DMS53 (cell line): ENCODE measurements at places on chromosomes 1 and 21.

DNA sequence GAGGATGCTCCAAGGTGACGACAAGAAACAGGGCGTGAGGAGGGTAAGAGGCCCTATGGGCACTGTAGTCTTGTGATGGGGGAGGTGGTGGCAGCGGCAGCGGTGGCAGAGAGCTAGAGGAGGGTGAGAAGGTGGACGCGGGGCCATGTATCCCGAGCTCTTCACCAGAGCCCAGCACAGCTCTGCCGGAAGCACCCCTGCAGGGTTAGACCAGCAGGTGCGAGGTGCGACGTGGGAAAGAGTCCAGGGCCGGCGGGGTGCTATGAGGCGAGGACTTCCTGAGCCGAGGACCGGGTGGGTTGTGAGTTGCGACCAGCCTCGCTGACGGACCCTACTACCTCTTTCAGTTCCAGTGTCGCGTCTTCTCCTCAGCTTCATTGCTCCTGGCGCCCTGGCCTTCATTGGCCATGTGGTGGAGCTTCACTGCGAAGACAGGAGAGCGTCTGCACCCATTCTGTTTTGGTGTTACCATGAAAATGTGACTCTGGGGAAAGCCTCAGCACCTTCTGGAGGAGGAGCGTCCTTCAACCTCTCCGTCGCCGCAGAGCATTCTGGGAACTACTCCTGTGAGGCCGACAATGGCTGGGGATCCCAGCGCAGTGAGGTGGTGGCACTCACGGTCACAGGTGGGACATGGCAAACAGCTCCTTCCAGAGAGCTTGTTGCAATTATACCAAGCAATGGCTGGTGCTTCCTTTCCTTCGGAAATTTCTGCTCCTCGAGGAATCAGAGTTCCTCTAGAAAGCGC is 67.9 kb upstream of the KIRREL1 start:
- no peak for DNase-seq

DNA sequence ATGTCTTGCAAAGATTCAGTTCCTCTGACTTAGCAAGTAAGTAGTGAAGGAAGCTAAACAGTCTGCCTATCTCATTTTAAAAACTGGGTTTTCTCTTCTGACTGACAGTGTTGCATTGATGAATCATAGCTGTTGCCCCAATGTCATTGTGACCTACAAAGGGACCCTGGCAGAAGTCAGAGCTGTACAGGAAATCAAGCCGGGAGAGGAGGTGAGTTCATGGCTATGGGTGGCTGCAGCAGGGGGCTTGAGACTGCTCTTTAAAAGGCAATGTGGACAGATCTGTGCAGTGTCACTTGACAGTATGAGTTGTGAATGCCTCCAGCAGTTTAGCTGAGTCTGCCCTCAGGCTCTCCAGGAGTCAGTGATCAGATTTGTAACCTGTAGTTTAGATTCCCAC is 46.6 kb downstream of the SMYD2 start:
- peak; percentile 22 for DNase-seq

DNA sequence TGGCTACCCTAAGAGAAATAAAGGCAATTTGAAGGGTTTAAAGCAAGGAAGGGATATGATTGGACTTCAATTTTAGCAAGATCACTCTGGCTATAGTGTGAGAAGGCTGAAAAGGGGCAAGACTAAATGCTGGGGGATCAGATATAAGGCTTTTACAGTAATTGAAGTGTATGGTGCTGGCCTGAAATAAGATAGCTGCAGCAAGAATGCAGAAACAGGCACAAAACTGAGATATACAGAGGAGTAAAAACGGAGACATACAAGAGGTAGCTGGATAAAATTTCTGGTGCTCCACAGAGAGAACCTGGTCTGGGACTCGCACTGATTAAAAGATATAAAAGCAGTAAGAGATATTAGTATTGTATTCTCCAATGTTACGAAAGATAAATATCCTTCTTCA is 92.0 kb downstream of the DENND1B start:
- no peak for DNase-seq

GRCh38 chr1:204409123-204409522 is 2.5 kb downstream of the PPP1R15B start:
- DNase-seq, result no peak

- DNase-seq, result no peak
These were observed 234.1 kb upstream of the VAMP3 start for GRCh38 chr1:7536891-7537591.

DNA sequence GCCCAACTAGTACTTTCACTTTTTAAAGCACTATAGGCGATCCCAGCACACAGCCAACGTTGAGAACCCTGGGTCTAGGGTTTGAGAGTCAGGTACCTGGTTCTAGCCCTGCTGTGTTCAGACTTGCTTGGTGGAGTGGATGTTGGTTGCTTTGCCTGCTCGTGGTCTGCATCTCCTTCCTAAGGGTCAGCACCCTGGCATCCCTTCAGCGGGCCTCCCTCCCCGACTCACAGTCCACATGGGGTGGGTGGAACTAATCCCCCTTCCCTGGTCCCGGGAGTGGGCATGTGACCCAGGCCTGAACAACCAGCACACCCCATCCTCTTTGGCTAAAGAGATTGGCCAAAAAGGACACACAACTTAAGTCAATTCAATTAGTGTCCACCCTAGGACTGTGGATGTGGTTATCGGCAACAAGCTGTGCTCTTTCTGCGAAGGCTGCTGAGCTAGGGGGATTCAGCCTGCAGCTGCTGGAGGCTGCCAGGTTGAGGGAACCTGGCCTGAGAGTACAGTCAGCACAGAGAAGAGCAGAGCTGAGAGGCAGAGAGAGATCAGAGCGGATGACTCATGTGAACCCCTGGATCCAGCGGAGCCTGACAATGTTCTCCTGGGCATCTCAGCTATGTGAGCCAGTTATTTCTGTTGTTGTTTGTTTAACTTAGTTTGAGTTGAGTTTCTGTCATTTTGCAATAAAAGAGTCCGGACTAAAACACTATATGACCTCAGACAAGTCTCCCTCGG is 138.9 kb downstream of the ACTL8 start:
- DNase-seq, result no peak

- no peak for DNase-seq
These were observed 11.0 kb upstream of the NBL1 start for GRCh38 chr1:19633106-19633505.

DNA sequence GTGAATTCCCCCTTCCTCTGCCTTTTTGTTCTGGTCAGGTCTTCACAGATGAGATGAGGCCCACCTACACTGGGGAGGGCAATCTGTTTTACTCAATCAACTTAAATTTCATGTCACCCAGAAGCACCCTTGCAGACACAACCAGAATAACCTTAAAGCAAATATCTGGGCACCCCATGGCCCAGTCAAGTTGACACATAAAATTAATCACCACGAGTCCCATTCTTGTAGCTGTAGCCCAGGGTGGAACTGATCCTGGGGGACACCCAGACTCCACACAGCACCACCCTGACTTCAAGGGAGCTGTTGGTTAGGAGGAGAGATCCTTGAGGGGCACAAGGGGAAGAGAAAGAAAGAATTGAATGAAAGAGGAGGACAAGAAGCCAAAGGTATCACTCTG is 23.1 kb downstream of the CAPN9 start:
- no peak for DNase-seq

GRCh38 chr1:118978914-118979701 is 9.0 kb downstream of the TBX15 start:
- no peak for DNase-seq

DNA sequence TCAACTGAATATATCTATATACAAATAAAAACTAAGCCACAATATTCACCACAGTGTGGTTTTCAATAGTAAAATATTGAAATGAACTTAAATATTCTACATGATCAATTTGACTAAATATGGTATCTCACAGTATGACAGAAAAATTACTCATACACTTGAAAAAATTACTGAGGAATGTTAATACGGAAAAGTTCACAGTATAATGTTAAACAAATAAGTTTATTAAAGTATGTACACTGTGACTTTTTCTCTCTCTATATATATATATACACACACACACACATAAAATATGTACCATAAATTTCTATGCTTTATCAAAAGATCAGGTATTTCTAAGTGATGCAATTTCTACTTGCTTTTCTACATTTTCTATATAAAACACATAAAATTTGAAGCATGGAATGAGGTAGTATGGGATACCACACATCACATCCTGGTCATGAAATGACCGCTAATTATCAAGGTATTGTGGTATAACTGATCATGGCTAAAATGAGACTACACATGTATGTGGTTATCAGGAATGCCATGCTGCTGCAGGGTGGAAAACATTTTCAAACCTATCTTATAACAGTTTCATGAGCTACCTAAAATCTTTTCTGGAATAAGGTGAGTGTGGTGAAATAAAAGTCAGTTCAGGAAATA is 102.3 kb downstream of the CDC42BPA start:
- DNase-seq, result no peak

- no peak for DNase-seq
These were observed 59.3 kb downstream of the NCAM2 start for GRCh38 chr21:21057349-21058062.

GRCh38 chr1:48753293-48753692 is 23.4 kb downstream of the BEND5 start:
- DNase-seq, result no peak

DNA sequence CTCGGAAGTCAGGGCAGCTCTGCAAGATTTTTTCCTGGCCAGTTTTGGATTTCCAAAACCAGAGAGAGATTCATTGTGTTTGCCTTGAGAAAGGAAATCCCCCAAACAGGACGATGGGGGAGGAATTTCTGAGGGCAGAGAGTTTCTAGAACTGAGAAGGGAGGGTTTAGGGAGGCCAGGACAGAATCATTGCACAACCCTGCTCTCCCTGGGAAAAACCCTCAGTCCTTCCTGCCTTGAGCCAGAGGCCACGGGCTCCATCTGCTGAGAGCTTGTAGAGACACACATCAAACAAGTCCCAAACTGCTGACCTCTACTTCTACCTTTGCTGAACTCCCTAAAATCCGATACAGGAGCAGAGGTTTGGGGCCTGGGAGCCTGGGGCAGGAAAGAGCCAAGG is 99.7 kb downstream of the NMNAT2 start:
- no peak for DNase-seq

DNA sequence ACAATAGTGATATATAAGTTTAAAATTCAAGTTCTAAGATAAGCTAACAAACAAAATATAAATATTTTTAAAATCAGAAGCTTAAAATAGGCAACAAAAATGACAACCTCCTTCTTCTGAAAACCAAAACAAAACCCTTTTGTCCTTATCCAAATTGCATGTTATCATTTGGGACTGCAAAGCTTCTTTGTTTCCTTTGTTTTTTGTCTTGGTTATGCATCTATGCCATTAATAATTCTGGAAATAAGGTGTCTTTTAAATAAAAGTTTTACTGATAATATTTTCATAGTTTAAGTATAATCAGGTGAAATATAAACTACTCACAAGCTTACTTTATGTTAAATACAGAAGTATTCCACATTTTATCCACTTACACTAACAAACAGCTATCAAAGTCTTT is 20.5 kb downstream of the ADSS2 start:
- no peak for DNase-seq

- no peak for DNase-seq
These were observed 13.3 kb downstream of the RNU5D-1 start for GRCh38 chr1:44717653-44718052.

DNA sequence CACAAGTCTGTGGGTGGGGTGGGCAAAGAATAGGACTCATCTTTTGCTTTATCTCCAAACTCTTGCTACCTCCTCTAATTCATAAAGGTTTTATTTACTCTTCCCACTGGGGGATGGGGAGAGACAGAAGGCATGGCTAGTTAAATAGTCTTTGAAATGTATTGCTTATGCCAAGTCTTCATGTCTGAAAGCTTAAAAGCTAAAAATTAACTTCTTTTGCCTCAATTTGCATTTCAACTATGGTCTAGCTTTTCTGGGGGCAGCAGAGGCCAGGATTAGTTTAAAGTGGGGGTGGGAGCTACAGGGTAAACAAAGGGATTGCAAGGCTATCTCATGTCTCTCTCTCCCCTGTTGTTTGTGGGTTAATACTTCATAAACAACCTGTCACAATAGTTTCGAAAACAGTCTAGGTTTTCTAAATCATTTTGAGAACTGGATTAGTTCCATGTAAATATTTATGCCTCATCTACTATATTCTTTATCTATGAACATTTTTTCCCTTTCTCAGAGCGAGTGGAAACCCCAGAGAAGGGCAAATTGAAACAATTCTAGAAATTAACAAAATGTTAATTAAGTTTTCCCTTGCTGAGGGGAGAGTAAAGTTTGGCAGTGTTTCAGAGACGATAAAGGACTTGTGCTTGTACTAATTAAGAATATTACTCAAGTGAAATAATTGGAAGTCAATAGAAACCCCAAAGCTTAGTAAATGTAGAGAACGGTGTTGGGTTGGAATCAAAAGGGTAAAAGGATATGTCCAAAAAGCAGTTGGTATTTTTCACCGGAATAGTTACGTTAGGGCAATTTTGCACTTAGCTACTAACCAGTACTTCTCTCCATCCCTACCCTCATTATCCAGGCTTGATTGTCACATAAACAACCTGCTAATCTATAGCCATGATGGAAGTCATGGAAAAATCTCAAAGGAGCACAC is 182.2 kb downstream of the GIPC2 start:
- DNase-seq, result no peak

DNA sequence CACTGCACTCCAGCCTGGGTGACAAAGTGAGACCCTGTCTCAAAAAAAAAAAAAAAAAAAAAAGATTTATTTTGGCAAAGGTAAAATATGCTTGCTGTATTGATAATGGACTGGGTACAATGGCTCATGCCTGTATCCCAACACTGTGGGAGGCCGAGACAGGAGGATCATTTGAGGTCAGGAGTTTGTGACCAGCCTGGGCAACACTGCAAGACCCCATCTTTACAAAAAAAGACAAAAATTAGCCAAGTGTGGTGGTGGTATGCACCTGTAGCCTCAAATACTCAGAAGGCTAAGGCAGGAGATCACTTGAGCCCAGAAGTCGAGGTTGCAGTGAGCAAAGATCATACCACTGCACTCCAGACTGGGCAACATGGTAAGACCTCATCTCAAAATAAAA is 6.3 kb downstream of the SF3A3 start:
- DNase-seq, result no peak
